Stimulated activated CD4-positive, alpha-beta T cell treated with anti-CD3 and anti-CD28 coated beads, Interleukin-2, amount 100 ng/mL, for 24 hours (primary cell): ENCODE measurements at places on chromosomes 13 and 19.
A peak's percentile ranks its signal among the peaks of the same experiment; 100 is the strongest.

- DNase-seq = no peak
Measured at GRCh38 chr19:32819419-32820400, 49.9 kb downstream of the SLC7A9 start.

GRCh38 chr19:10718205-10719196, 622 bp downstream of the DNM2 start:
- peak; percentile 63 for DNase-seq

GRCh38 chr19:45471111-45471930, 3.5 kb downstream of the FOSB start:
- DNase-seq = no peak

GRCh38 chr19:38417544-38418506, 8.2 kb downstream of the RASGRP4 start:
- DNase-seq = peak; percentile 75

DNA sequence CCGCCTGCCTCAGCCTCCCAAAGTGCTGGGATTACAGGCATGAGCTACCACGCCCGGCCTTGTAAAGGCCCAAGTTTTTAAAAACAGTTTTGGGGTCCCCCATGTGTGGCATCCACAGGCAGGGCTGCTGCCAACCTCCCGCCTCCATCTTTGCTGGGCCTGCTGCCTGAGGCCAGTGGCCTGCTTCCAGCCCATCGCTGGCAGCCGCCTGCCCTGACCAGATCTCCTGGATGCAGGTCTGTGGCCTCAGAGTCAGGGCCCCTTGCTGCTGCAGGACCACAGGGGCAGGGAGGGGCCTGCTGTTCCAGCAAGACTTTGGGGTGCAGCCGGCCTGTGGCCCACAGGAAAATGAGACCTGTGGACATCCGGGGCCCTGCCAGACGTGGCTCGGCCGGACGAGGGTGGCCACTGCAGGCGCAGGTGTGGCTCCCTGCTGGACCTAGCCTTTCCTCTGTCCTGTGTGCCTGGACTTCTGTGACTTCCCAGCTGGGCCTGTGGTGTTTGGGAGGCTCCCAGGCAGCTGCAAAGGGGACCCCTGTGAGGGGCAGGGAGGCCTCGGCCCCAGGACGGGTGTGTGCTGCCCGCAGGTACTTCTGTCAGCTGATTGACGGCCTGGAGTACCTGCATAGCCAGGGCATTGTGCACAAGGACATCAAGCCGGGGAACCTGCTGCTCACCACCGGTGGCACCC, 14.4 kb downstream of the STK11 start:
- DNase-seq = no peak

DNA sequence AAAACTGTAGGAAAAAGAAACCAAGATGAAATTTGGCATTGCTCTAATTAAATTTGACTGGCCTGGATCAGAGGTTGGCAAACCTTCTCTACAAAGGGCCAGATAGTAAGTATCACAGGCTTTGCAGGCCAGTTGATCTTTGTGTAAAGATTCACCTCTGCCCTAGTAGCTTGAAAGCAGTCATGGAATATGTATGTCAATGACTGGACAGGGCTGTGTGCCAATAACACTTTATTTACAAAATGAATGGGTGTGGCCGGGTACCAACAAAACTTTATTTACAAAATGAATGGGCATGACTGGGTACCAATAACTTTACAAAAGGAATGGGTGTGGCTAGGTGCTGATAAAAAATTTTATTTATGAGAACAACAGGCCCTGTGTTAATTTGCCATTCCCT, 20.0 kb downstream of the SIN3B start:
- DNase-seq = no peak

GRCh38 chr13:45320876-45321629, 19.9 kb downstream of the TPT1 start:
- DNase-seq = no peak

GRCh38 chr13:43058318-43058674, 34.9 kb downstream of the DNAJC15 start:
- DNase-seq = no peak

GRCh38 chr13:31227063-31227462, 27.3 kb downstream of the B3GLCT start:
- no peak for DNase-seq

- no peak for DNase-seq
Measured at GRCh38 chr13:110403315-110403714, 96.2 kb downstream of the COL4A2 start.

GRCh38 chr13:112034846-112035245, 32.1 kb upstream of the SOX1 start:
- DNase-seq = no peak

- no peak for DNase-seq
Measured at GRCh38 chr13:99803141-99803540, 168.4 kb downstream of the ZIC5 start.

DNA sequence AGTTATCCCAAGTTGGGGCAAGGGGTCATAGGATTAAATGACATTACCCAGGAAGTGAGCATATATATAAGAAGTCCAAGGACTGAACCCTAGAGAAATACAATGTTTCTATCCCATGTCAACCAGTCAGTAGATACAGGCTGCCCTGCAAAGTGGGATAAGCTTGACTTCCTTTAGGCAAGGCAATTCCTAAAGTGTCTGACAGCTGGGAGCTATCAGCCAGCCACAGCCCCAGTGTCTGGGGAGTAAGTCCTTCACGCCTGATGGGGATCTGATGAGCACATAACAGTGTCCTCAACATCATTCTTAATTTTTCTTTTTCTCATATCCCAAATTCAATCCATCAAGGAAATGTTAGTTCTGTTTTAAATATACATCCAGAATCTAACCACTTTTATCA, 54.1 kb downstream of the DNAJC15 start:
- no peak for DNase-seq

GRCh38 chr19:55632463-55632834, 8.1 kb upstream of the ZNF784 start:
- peak; percentile 84 for DNase-seq

GRCh38 chr13:43785261-43785649, 1.5 kb downstream of the ENOX1 start:
- DNase-seq = no peak

GRCh38 chr19:38308926-38309614, 5.0 kb downstream of the C19orf33 start:
- no peak for DNase-seq

DNA sequence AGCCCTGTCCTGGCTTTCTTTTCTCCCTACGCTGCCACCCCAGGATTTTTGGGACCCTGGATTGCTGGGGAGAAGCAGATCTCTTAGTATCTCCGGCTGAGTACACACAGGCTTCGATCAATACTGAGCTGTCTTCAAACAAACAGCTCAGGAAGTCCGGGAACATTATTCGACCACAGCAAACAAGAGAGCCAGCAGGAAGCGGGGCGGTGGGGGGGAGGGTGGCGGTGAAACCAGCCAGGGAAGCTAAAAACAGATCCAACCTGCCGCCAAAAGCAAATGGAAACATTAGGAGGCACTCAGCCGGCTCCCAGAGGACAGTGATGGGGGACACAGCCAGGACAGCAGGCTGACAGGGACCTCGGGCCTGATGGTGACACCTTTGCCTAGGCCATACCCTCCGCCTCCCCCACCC, 12.2 kb upstream of the BCAM start:
- no peak for DNase-seq

- no peak for DNase-seq
Measured at GRCh38 chr19:13840305-13841085, 36.4 kb upstream of the NANOS3 start.

DNA sequence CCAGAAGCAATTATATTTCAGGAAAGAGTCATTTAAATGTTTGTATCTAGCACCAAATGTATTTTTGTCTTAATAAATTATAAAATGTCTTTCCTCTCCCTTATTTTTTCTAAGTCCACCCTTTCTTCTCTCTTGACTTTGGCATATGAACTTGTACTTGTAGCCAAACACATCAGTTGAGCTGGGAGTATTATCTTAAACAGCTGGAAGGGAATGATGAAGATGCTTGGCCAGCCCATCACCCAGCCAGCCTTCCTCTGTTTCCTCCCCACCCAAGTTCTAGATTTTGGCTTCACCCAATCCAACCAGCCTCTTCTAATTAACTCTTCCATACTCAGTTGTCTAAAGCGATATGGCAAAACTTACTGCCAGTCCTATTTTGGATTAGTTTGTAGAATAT, 272.5 kb downstream of the ENOX1 start:
- DNase-seq = no peak

DNA sequence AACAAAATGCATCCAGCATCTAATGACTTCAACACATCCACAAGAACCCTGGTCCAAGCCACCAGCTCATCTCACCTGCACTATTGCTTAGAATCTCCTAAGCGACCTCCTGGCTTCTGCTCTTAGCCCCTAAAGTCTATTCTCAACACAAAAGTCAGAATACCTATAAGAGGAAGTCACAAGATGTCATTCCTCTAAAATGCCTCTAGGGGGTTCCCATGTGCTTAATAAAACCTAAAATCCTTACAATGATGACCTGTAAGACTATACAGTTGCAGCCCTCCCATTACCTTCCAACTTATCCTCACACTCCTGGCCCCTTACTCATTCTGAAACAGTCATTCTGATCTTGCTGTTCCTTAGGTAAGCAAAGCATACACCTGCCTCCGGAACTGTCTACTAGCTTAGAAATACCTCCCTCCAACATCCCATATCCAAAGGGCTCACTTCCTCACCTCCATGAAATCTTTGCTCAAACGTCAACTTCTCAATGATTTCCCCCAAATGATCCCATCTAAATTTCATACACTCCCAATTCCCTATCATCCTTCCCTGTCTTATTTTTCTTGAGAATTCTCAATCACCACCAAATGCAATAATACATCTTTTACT, 10.0 kb downstream of the ATP7B start:
- no peak for DNase-seq

- DNase-seq = no peak
Measured at GRCh38 chr19:6241056-6241455, 38.7 kb downstream of the MLLT1 start.

DNA sequence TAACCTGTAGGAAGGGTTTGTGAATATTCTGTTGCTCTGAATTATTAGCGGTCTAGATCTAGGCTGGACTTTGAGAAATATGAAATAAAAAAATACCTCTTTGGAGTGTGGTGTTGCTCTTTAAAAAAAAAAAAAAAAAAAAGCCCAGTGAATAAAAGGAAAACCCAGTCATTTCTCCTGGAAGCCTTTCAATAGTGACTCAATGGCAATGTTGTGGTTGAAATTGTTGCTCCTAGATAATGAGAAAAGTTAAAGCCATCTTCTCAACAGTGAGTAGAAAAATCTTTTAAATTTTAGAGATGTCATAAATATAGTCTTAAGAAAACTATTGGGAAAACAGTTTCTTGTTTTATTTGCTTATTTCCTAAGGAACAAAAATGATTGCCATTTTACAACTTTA, 135.3 kb downstream of the RFC3 start:
- DNase-seq = no peak

DNA sequence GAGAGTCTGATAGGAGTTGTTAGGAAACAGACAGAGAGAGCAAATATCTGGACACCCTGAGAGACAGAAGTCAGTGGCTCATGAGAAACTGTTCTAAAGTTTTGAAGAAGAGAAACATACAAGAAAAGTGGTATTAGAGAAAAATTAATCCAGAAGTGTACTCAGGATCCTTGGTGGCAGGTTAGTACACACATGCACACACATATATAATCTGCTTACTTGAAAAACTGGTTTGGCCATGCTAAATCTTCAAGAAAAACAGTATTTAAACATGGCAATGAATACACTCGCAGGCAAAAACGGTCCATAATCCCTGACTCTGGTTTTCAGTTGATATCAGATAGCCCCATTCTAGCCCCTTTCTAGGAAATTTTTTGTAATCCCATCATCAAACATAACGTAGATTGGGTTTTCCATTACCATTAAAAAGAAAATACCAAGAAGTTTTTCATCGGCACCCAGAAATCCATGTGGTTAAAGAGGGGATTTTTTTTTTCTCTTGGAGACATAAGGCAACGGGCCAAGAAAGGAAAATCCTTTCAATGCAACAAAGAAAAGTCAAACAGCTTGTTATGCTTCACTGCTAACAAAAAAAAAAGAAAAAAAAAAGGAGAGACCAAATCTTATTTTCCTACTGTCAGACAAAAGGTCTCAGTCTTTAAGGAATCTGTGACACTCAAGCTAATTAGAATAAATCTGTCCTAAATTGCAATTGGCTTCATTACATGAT, 178.0 kb upstream of the MIR17HG start:
- no peak for DNase-seq

DNA sequence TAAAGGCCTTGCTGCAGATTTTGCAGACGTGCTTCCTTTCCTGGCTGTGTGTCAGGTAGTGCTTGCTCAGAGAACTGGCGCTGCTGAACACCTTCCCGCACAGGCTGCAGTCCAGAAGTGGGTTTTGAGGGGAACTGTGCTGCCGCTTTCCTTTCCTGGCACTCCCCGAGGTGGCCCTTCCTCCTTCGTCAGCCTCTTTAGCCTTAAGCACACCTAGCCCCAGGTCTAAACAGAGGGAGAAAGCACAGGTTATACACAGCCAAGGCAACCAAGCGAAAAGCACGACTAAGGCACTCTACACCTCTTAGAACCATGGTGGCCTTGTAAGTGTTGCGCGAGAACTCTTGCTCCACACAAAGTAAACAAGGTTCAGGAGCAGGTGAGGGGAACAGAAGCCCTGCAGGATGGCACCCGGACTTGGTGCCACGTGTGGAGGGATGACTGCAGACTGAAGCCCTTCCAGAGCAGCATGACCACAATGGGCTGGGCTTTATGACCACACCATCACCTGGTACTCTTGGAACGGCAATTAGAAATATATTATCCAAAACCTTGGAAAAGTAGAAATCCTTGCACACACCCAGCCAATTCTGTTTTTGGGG, 23.6 kb downstream of the ZNF541 start:
- DNase-seq = no peak

GRCh38 chr19:55661826-55662225, 7.0 kb downstream of the U2AF2 start:
- DNase-seq = no peak

DNA sequence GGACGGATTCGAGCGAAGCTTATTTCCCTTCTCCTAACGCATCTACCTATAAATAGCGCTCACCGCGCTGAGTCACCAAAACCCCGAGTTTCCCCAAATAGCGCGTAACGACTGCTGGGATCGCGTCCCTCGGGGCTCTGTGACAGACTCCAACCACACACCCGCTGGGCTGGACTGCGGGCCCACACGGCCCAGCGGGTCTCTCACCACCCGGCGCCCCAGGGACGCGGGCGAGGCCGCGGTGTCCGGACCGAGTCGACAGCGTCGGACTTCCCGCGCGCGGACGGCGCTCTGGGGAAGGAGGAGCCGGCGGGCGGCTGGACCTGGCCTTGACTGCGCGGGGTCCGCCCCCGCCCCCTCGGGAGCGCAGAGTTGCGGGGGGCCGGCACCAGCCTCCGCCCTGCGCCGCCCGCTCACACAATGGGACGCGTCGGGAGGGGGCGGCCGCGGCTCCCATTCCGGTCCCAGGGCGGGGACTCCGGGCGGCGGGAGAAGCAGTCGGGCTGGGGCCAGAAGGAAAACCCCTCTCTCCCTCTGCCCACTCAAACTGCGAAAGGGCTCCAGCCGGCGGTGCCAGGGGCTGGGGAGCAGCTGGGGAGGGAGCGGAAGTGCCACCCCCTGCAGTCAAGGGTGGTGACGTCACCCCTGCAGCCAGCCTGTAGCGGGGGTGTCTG, 108.8 kb downstream of the KCNRG start:
- peak; percentile 73 for DNase-seq

- no peak for DNase-seq
Measured at GRCh38 chr13:73952648-73953047, 181.6 kb downstream of the KLF12 start.

GRCh38 chr13:51873837-51874236, 12.1 kb downstream of the CCDC70 start:
- no peak for DNase-seq
